CD4-positive, alpha-beta T cell treated with Interleukin-15 for 4 hours (primary cell): ENCODE measurements at places on chromosomes 13 and 19.

DNA sequence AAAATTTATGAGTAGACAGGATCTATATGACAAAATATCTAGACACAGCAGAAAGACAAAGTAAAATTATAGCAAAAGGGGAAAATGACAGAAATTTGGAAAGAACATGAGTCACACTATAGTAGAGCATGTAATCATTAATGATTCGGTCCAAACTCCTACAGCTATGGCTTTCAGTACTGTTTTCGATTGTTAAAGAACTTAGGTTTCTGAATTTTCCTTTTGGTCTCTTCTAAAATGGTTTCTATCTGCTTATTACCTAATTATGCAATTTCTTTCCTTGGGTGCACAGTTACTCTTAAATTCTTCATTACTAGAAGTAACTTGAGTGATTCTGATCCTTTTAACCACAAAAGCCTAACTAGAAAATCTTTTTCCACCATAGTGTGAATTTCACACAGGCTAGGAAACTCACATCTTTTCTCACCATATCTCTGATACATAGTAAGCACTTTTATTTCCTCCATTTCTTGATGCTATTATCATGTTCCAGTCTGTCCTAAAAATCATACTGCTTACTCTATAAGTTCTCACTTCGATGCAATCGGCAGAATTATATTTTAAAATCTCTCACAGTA lies 1101.4 kb downstream of the PCDH9 start:
- DNase-seq = no peak

DNA sequence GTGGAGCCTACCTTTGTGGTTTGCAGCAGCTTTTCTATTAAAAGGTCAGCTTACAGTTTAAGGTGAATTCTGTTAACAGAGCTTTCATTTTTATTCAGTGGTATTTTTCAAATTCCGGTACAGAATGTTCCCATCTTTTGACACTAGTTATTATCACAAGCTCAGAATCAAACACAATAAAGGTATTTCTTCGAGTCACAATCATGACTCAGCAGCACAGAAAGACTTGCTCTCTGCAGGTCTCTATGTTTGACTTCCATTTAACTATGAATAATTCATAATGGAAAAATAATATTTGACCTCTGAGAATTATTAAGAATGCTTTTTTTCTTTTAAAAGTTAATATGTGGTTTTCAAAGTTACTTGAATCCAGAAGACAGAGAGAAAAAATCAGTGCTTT lies 28.2 kb downstream of the DACH1 start:
- DNase-seq = no peak

- no peak for DNase-seq
Observed at GRCh38 chr19:10670182-10670581, 16.0 kb downstream of the ILF3 start.

DNA sequence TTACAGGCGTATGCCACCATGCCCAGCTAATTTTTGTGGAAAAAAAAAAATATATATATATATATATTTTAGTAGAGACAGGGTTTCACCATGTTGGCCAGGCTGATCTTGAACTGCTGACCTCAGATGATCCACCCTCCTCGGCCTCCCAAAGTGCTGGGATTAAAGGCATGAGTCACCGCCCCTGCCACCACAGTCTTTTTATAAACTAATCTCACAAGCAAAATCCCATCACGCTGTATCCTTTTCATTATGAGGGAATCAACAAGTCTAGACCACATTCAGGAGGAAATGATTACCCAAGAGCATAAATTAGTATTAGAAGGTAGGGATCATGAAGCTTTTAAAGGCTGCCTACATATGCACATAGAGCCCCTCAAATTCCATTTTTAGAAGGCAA lies 210.6 kb upstream of the NBEA start:
- DNase-seq = no peak

GRCh38 chr19:927780-928401 lies 2.1 kb downstream of the ARID3A start:
- no peak for DNase-seq

- no peak for DNase-seq
Observed at GRCh38 chr19:48752496-48753365, at the start of gene FUT1. FUT1 (minus strand) TSS chr19:48752641; CDS start chr19:48751281, 1,360 bp downstream.
